Endothelial cell of coronary artery (primary cell): ENCODE measurements at places on chromosomes 11 and 22. TPM values are rescaled to one million over a fixed set of nuclear protein-coding genes. Genes with fewer than 3 reads are reported as not detected.

APOA4 gene
- not detected in 2 replicates for total RNA-seq

NXPE1 gene
- not detected in 2 replicates for total RNA-seq

MRGPRF gene
- total RNA-seq, result 0.38 TPM in 1 of 2 replicates, not detected in the other

SERHL2 gene
- 1.3 and 1.4 TPM in 2 replicates for total RNA-seq

CD3E gene
- not detected in 2 replicates for total RNA-seq

RFPL2 gene
- total RNA-seq, result not detected in 2 replicates
